ENCODE measurements at places on chromosomes 13 and 19.

GRCh38 chr13:110677731-110678545 is 28.0 kb downstream of the CARS2 start:
- DNase-seq: no peak

DNA sequence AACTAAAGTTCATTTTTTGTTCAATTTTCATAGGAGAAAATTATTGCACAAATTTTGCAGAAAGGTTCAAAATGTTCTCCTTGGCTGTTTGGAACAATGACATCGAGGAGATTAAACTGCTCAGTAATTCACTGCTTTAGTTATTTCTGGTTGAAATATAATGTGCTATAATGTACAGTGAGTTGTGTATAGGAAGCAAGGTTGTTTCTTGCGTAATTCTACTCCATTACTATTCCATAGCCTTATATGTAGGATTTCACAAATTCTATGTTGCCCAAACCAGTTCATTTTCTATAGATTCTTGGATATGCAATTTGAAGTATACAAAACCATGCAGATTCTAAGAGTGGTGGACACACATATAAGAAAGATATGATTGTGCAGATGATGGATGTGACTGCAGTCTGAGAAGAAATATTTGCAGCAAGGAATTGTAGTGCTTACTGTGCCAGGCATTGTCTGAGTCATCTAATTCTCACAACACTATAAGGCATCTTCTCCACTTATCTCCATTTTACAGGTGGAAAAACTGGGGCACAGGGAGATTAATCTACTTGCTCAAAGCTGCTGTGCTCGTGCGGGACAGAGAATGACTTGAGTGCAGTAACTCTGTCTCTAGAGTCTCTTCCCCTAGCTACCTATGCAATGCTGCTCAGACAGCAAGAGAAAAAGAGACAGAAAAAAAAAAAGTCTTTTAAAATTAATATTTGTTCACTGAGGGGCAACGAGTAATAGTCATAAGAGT is 515.5 kb downstream of the MYO16 start:
- no peak for DNase-seq

DNA sequence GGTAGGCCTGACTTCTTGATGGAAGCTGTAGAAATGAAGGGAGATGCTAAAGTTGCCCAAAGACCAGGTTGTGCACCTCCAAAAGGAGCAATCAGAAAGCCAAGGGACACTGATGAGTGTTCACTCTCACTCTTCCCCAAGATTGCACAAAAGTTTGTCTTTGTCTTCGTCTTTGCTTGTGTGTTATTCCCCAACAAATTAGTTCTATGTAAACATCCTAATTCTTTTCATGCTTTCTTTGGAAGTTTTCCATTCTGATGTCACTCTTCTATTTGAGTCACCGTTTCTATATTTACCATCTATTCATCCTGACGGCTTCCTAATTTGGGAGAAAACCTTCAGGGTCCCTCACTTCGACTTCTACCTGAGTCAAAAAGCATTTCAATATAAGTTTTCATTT is 3.7 kb upstream of the TMEM272 start:
- DNase-seq: no peak

- no peak for DNase-seq
These were observed at the start of gene ATCAY for GRCh38 chr19:3880471-3881271. Gene ATCAY (plus strand): TSS chr19:3880685. CDS start chr19:3885768, 5,083 bp downstream.

- no peak for DNase-seq
These were observed 33.3 kb downstream of the IGFL2 start for GRCh38 chr19:46181388-46181779.

- no peak for DNase-seq
These were observed 17.8 kb upstream of the ENOX1 start for GRCh38 chr13:43804461-43805070.

- no peak for DNase-seq
These were observed 396.0 kb downstream of the IRS2 start for GRCh38 chr13:109390391-109390790.

- DNase-seq: no peak
These were observed 73.3 kb downstream of the FGF9 start for GRCh38 chr13:21744149-21744548.

- DNase-seq: no peak
These were observed at the start of gene SIGLEC6 for GRCh38 chr19:51531349-51532315. Gene SIGLEC6 (minus strand): TSS chr19:51531670. CDS start chr19:51531648, 22 bp downstream.

- no peak for DNase-seq
These were observed 139.6 kb upstream of the HTR2A start for GRCh38 chr13:47036294-47037008.

DNA sequence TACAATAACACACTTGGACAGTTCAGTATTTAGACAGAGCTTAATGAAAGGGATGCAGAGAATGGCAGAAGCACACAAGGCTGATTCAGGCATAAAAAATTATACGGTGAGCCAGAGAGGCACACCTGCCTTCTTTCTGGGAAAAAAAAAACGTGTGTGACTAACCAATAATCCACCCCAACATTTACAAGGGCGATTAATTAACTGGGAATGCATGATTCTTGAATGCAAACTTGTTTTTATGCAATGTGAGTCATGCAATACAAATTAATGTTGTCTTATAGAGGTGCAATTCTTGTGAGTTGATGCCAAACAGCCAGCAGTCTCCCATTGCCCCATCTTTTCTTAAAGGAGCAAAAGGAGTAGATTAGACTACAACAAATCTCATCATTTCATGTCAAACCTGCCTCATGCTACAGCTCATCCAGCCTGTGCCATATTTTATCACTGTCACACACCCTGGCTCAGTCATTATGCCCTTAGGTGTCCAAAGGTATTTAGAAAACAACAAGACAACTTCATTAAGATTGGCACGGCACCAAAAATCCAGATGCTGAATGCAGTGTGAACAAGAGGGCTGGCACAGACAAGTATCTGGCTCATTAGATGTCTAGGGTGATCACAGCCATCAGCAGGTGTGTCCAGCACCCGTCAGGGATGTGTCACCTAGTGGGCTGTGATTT is 721.1 kb downstream of the EFNB2 start:
- DNase-seq: no peak

DNA sequence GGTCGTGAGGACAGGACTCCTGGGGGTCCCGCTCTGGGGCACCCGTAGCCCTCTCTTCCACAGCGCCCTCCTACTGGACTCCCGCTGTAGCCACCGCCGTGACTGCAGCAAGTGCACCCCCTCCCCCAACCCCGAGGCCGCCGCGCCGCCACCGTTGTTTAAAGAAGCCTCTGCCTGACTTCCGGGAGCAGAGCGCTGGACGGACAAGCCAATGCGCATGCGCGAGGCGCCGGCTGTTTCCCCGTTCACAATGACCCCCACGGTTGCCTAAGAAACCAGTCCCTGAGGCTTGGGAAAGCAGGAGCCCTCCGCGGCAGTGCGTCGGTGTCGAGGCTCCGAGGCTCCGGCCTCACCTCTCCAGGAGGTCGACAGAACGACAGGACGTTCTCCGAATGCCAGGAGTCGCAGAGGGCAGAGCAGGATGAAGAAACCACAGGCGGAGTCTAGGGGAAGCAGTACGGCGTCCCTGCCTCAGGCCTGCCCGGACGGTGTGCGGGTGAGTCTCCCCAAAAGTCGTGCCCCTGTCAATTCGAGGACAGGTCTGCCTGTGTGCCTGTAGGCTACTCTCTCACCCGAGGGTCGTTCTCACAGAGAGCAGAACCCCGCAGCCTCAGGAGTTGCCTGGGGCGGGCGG is 70.5 kb upstream of the ZNF420 start:
- DNase-seq: no peak

DNA sequence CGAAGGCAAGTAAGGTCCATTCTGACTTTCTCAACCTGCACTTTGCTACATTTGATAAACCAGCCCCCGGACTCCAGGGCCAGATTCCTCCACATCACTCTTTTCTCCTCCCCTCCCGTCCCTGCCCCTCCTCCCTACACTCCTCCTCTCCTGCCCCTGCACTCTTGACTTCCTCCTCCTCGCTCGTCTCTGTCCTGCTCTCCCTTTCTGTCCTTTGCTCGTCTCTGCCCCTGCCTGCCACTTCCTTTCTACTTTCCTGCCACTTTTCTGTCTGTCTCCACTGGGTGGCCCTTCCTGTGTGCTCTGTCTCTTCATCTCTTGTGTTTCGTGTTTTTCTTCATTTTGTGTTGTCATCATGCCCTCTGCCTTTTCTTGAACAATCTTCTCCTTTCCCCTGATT is 7.0 kb downstream of the U2AF2 start:
- no peak for DNase-seq

DNA sequence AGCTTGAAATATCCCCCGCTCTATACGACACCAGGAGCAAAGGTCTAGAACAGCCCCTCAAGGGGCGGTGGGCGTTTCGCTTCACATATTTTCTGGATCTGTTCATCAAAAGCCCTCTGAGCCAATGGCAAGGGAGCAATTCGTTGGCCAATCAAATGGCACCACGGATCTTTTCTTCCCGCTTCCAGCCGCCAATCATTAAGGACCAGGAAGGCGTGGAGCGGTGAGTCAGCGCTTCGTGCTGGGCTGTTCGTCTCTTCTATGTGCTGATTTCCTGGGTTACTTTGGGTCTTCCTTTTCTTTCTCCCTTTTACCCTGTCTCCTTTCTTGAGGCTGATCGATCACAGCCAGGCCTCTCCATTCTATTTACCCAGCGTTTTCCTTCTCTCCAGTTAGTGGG is at the start of gene NLRP4:
TSS of gene NLRP4 (plus strand) at position 201 of the 400 bp plus-strand sequence. CDS start 15,541 bp downstream, outside the sequence.
- no peak for DNase-seq

- DNase-seq: peak; percentile 88
These were observed 11.2 kb downstream of the IL17D start for GRCh38 chr13:20714563-20715329.

Data from coronary artery (tissue), 2 donors.